GM23338 (cell line): ENCODE measurements at places on chromosomes 12 and 14. TPM values are rescaled to one million over a fixed set of nuclear protein-coding genes. Genes with fewer than 3 reads are reported as not detected.

DNA sequence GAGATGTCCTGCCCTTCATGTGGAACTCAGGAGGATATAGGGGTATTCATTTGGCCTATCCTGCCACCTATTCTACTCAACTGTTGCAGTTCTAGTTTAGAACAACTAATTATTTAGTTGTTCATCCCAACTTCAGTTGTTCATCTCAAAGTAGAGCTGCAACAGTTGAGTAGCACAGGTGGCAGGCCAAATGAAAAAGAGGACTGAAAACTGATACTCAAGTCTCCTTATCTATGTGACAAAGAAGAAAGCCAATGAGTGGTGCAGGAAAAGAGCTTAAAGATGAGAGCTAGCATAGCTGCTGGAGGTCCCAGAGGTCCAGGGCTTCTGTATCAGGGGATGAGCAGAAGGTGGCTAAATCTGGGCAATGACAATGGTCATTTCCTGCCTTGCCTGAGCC lies 148.9 kb upstream of the KITLG start:
- no peak for DNase-seq

DNA sequence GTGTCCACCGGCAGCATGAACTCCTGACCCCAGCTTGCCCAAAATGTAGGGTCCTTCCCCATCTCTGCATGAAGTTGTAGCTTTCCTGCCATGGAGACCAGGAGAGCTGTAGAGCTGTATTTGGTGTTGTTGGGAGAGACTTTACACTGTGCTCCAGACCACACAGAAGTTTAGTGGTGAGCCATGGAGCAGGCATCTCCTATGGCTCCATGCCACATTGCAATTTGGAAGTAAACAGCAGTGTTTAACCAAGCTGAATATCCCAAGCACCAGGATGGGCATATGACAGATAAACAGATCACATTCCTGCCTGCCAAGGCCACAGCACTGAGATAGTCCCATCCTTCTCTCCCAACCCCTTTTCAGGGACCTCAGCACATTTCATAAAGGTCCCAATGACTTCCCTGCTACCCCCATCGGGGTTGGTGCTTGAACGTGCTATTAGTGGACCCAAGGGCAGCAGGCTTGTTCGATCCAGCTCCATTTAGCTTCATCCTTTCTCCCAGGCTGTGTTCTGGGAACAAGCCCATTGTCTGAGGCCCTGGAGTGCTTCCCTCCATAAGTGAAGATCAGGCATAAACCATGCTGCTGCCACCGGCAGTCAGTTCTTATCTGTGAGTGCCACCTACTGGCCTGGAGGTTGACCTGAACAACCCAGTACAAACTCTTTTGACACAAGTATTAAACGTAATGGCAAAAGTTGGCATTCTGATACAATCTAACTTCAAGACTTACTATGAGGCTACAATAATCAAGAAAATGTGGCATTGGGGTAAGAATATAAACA lies 172.3 kb upstream of the ATXN7L3B start:
- peak; percentile 66 for DNase-seq

CFAP251 gene
- total RNA-seq: 1.6 and 2.5 TPM in 2 replicates

CD163 gene
- total RNA-seq: 0.04 TPM in 1 of 2 replicates, not detected in the other

DNA sequence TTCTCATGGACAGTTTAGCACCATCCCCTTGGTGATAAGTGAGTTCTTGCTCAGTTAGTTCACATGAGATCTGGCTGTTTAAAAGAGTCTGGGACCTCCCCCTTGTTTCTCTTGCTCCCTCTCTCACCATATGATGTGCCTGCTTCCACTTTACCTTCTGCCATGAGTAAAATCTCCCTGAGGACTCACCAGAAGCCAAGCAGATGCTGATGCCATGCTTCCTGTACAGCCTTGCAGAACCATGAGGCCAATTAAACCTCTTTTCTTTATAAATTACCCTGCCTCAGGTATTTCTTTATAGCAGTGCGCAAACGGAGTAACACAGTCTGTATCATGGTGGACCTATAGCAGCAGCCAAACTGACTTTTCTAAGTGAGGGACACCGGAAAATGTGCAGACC lies 58.8 kb downstream of the ATP2B1 start:
- no peak for DNase-seq

DNA sequence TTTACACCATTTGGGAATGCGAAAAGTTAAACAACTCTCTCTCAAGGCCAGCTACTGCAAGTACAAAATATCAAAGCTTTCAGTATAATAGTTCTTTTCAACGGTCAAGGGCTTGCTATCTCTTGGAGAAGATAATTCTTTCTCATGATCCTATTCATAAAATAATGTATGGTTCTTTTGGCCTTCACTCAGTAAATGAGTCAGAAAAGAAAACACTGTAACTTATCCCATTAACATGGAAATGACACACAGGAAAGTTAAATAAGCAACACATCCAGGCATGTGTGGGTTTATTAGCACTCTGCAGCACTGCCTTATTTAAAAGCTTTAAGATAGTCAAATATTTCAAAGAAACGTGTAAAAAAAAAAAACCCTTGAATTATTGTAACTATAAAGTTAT lies 36.9 kb downstream of the ZFC3H1 start:
- no peak for DNase-seq

GRCh38 chr12:107356266-107356936 lies 263.1 kb upstream of the CRY1 start:
- no peak for DNase-seq

GRCh38 chr12:116482179-116482578 lies 77.0 kb upstream of the MAP1LC3B2 start:
- DNase-seq: no peak

DNA sequence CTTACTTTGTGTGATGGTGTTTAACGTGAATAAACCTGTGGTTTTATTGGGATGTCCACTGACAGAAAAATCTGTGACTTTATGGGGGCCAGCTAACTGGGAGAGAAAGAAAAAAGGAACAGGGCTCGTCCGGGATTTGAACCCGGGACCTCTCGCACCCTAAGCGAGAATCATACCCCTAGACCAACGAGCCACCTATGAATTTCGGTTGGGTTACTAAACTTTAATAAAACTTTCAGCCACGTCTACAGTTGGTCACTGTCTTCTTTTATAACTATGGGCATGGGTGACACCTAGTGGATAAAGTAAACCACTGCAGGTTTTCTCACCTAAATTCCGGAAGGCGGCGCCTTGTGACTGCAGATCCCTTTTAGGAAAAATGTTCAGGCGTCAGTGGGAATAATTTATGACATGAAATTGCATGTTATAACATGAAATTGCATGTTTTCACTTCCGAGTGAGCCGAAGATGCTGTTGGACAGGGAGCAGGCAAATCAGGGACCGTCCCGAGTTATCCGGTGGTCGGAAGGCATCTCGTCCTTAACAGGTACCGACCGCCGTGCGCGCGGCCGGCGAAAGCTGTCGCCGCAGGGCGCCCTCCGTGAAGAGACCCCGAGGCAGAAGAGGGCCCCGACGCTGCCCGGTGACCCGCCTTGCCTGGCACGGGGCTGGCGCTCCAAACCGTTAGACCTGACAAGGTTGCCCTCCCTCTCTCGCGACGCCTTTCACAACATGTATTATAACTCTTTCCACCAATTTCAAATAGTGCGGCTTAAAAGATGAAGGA lies 18.2 kb upstream of the RNASE12 start:
- DNase-seq: peak; percentile 92

- DNase-seq: peak; percentile 45
These were observed 120.7 kb upstream of the PTPRB start for GRCh38 chr12:70757830-70758493.
